ENCODE measurements at places on chromosomes 11 and 22.
A peak's percentile ranks its signal among the peaks of the same experiment; 100 is the strongest.

GRCh38 chr11:133271206-133271605, 261.1 kb downstream of the OPCML start:
- no peak for DNase-seq

DNA sequence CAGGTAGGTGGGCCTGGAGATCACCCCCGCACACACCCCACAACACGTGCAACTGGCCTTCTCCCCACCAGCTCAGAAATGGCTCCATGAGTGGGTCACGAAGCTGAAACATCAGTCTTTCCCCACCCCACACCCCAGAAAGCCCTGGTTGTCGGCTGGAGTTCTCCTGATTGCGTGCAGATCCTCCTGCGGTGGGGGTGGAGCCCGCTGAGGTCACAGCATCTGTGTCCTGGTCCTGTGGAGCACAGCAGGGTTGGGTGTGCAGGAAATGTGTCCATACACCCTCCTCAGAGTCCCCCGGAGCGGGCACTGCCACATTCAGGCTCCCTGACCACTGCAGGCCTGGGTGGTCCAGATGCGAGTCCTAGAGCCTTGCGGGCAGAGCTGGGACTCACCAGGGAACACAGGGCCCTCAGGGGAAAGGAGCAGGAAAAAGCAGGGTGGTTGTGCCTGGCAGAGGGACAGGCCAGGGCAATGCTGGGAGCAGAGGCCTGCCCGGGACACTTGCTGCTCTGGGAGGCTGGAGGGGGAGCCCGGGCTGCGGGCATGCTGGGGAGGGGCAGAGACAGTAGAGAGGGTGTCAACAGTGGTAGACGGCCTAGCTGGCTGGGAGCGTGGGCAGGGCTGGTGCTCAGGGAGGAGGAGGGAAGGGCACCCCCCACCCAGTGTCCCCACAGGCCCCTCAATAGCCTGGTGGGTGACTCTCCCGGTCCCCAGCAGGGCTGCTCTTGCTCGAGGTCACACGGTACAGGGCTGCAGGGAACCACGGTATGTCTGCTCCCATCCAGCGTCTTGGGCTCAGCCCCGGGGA, 42.4 kb upstream of the PPARA start:
- DNase-seq, result no peak

GRCh38 chr11:15119826-15120225, 5.1 kb downstream of the INSC start:
- DNase-seq, result no peak

- DNase-seq, result no peak
These were observed 106.2 kb downstream of the ETS1 start for GRCh38 chr11:128481135-128481534.

GRCh38 chr11:111582881-111583280, 19.4 kb upstream of the SIK2 start:
- DNase-seq, result no peak

DNA sequence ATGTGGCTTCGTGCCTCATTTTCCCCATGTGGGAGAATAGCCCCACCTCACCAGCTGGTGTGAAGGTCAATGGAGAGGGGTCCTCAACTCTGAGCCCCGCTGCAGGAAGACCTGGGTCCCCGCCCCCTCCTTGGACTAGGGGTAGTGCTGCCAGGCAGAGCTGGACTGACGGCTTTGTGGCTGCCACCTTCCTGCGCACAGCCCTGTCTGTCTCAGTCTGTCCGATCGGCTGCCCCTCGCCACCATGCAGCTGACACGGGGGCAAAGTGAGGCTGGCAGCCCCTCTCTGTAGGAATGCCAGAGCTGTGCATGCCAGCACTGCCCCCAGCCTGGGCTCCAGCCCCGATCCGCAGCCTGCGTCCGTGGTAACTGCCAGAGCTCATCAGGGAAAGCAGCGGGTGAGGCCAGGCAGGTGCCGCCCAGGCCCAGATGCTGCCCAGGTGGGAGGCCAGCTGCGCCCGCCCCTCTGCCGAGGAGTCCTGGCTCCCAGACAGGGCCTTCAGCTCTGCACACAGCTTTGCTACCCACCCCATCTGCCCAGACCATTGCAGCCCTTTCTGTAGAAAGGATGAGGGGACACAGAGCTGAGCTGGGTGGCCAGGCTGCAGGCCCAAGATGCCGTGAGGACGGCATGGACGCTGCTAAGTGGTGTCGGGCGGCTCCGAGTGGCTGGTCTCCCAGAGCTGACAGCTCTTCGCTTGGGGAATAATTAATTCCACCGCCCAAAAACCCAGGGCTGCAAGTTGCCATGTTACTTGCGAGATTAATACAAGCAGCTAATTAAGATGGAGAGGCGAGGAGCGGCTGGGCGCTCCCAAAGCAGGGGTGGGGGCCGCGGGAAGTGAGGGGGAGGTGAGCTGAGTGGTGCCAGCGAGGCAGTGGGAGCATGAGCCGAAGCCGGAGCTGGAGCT, 19.5 kb upstream of the FLRT1 start:
- no peak for DNase-seq

GRCh38 chr22:31968022-31968421, 23.7 kb downstream of the YWHAH start:
- no peak for DNase-seq

DNA sequence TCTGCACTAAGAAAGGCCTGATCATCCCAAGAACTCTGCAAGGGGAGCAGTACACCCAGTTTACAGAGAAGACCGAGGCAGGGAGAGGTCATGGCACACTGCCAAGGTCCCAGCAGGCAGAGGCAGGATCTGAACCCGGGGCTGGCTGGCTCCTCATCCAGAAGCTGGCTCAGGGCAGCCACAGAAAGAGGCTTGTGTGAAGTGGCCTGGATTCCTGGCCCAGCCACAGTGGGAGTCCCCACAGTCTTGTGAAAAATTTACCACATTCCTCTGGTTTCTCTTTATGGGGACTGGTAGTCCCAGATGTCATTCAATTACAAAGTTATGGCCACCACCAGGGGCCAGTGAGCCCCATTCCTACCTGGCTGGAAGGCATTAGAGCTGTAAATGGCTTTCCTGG, 440.5 kb downstream of the MIAT start:
- no peak for DNase-seq

- peak; percentile 66 for DNase-seq
These were observed at the start of gene MICAL3 for GRCh38 chr22:18024276-18024939. MICAL3 (minus strand) TSS chr22:18024561; CDS start chr22:17906812, 117,749 bp downstream.
